Endothelial cell (in vitro differentiated cells): ENCODE measurements at places on chromosomes 2 and 18.
A peak's percentile ranks its signal among the peaks of the same experiment; 100 is the strongest.

- H3K36me3 ChIP-seq: peaks cover 17% of the 10 kb centered on the region
- no peak overlapping the region for H3K4me3 ChIP-seq
- peaks cover 13% of the 10 kb centered on the region for H3K4me1 ChIP-seq
- H3K27me3 ChIP-seq: no peaks in the 10 kb centered on the region
- no peak overlapping the region for H3K27ac ChIP-seq
Observed at GRCh38 chr18:9835825-9836224, 49.9 kb upstream of the TXNDC2 start.

GRCh38 chr2:153004627-153005026 is 286.2 kb downstream of the ARL6IP6 start:
- no peak for DNase-seq
- no peaks in the 10 kb centered on the region for H3K27me3 ChIP-seq
- H3K4me3 ChIP-seq: no peak overlapping the region
- no peaks in the 10 kb centered on the region for H3K4me1 ChIP-seq
- H3K36me3 ChIP-seq: no peaks in the 10 kb centered on the region
- H3K27ac ChIP-seq: no peak overlapping the region

GRCh38 chr2:143436951-143437350 is 307.7 kb downstream of the ARHGAP15 start:
- H3K27me3 ChIP-seq: no peaks in the 10 kb centered on the region
- no peak overlapping the region for H3K27ac ChIP-seq
- no peaks in the 10 kb centered on the region for H3K4me1 ChIP-seq
- H3K36me3 ChIP-seq: no peaks in the 10 kb centered on the region
- no peak overlapping the region for H3K4me3 ChIP-seq
- no peak for DNase-seq

DNA sequence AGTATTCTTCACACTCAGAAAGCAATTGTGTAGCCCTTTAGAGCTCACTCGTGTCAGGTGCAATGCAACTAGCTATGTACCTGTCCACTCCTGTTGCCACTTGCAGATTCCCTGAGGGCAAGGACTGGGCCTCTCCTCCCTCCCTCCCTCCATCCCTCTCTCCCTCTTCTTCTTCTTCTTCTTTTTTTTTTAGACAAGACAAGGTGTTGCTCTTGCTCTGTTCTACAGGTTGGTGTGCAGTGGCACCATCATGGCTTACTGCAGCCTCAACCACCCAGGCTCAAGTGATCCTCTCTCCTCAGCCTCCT is 119.7 kb downstream of the ACKR3 start:
- H3K4me3 ChIP-seq: no peak overlapping the region
- peaks cover 58% of the 10 kb centered on the region for H3K4me1 ChIP-seq
- no peak overlapping the region for H3K27ac ChIP-seq

DNA sequence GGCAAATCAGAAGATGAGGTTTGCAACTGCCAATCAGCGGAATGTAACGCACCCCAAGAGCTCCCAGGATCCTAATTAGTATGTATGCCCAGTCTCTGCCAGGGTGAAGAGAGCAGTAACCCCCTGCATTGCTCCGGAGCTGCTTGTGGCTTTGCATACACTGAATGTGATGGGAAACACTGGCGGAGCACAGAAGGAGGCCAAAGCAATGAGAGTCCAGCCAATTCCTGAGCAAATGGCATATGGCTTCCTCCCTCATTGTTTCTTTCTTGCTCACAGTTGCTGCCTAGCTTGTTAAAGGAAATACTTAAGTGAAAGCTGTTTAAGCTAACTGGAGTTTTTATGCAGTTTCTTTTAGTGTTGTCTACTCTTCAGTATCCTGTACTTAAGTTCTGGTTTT is 343.5 kb upstream of the NT5C1B start:
- DNase-seq: peak; percentile 7
- no peak overlapping the region for H3K4me3 ChIP-seq
- peaks cover 7% of the 10 kb centered on the region for H3K4me1 ChIP-seq
- H3K27me3 ChIP-seq: peaks cover 1% of the 10 kb centered on the region
- no peak overlapping the region for H3K27ac ChIP-seq

DNA sequence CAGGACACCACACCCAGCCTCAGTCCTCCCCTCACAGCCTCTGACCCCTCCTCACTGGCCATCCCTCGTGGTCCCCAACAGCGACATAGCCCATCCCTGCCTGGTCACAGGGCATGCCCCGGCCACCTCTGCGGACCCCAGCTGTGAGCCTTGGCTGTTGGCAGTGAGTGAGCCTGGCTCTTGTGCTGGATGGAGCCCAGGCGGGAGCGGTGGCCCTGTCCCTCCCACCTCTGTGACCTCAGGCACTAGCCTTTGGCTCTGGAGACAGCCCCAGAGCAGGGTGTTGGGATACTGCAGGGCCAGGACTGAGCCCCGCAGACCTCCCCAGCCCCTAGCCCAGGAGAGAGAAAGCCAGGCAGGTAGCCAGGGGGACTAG is 7.9 kb downstream of the DES start:
- H3K27ac ChIP-seq: no peak overlapping the region
- no peak overlapping the region for H3K4me3 ChIP-seq
- DNase-seq: no peak
- H3K36me3 ChIP-seq: no peaks in the 10 kb centered on the region
- H3K27me3 ChIP-seq: peaks cover 3% of the 10 kb centered on the region

- DNase-seq: no peak
- H3K4me3 ChIP-seq: no peak overlapping the region
- peaks cover 30% of the 10 kb centered on the region for H3K27me3 ChIP-seq
- no peak overlapping the region for H3K27ac ChIP-seq
- H3K4me1 ChIP-seq: peaks cover 7% of the 10 kb centered on the region
- no peaks in the 10 kb centered on the region for H3K36me3 ChIP-seq
Observed at GRCh38 chr2:104874230-104874629, 20.3 kb downstream of the POU3F3 start.

- no peak overlapping the region for H3K27ac ChIP-seq
- peaks cover 13% of the 10 kb centered on the region for H3K27me3 ChIP-seq
- no peak for DNase-seq
- H3K4me3 ChIP-seq: no peak overlapping the region
- H3K4me1 ChIP-seq: no peaks in the 10 kb centered on the region
Observed at GRCh38 chr2:240762249-240762648, 57.8 kb downstream of the KIF1A start.

DNA sequence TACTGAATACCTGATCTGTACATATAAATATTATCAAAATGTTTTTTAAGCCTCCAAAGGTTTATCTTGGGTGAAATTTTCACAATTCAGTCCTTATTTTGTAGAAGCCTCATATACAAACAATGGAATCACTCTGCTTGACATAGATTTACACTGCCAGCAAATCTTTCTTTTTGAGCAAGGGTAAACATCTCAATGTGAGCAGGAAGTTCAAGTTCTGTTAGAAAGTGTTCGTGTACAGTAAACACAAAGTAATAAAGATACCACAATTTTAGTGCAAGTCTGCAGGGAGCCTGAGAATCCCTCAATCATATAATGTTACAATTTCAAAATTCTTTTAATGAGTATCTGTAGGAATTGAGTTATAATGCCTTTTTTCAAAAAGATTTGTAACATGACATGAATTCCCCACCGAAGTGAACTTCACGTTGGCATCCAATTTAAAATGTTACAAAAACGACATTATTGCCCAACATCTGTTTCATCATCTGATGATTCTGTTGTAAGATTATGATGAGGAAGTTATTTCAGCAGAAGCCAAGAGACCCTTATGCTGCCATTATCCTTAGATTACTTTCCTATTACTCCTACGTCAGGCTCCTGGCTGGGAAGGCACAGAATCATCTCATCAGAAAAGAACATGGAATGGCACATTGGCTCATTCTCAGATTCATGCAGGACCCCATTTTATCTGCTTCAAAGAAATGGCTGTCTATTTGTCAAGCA is 283.9 kb upstream of the ACVR2A start:
- H3K4me3 ChIP-seq: no peak overlapping the region
- H3K27me3 ChIP-seq: no peaks in the 10 kb centered on the region
- no peak for DNase-seq
- no peaks in the 10 kb centered on the region for H3K36me3 ChIP-seq

- no peak overlapping the region for H3K27ac ChIP-seq
- H3K27me3 ChIP-seq: no peaks in the 10 kb centered on the region
- H3K4me1 ChIP-seq: peaks cover 2% of the 10 kb centered on the region
Observed at GRCh38 chr2:11234309-11234708, 79.0 kb downstream of the SLC66A3 start.

GRCh38 chr2:21381421-21381820 is 257.7 kb downstream of the TDRD15 start:
- H3K4me3 ChIP-seq: no peak overlapping the region
- no peak for DNase-seq
- H3K27me3 ChIP-seq: peaks cover 5% of the 10 kb centered on the region
- H3K4me1 ChIP-seq: no peaks in the 10 kb centered on the region
- H3K27ac ChIP-seq: no peak overlapping the region

- H3K4me3 ChIP-seq: no peak overlapping the region
- no peaks in the 10 kb centered on the region for H3K36me3 ChIP-seq
- no peaks in the 10 kb centered on the region for H3K4me1 ChIP-seq
- no peaks in the 10 kb centered on the region for H3K27me3 ChIP-seq
Observed at GRCh38 chr2:30705056-30705455, 102.2 kb downstream of the CAPN13 start.

DNA sequence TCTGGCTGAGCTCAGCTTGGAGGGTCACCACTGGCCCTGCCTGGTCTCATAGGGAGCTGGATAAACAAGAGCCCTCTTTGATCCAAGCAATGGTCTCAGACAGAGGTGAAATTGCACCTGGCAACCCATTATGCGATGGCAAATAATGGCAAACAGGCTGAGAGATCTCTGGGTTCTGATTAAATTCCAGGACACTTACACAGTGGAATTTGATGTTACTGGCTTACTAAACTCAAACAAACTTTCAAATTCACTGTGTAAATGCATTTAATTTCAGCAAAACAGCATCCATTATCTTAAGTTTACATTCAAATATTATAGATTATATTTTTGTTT is 19.5 kb upstream of the STAT4 start:
- H3K27ac ChIP-seq: no peak overlapping the region
- H3K27me3 ChIP-seq: no peaks in the 10 kb centered on the region
- peaks cover 3% of the 10 kb centered on the region for H3K36me3 ChIP-seq
- no peak for DNase-seq

- no peak overlapping the region for H3K4me3 ChIP-seq
- no peak overlapping the region for H3K27ac ChIP-seq
- no peaks in the 10 kb centered on the region for H3K4me1 ChIP-seq
- H3K27me3 ChIP-seq: no peaks in the 10 kb centered on the region
- peaks cover 9% of the 10 kb centered on the region for H3K36me3 ChIP-seq
Observed at GRCh38 chr2:196291426-196291825, 120.0 kb upstream of the STK17B start.

- H3K4me3 ChIP-seq: no peak overlapping the region
- no peak overlapping the region for H3K27ac ChIP-seq
- no peak for DNase-seq
- peaks cover 27% of the 10 kb centered on the region for H3K36me3 ChIP-seq
- H3K4me1 ChIP-seq: peaks cover 22% of the 10 kb centered on the region
- peaks cover 9% of the 10 kb centered on the region for H3K27me3 ChIP-seq
Observed at GRCh38 chr2:25955036-25955435, 27.3 kb downstream of the KIF3C start.

DNA sequence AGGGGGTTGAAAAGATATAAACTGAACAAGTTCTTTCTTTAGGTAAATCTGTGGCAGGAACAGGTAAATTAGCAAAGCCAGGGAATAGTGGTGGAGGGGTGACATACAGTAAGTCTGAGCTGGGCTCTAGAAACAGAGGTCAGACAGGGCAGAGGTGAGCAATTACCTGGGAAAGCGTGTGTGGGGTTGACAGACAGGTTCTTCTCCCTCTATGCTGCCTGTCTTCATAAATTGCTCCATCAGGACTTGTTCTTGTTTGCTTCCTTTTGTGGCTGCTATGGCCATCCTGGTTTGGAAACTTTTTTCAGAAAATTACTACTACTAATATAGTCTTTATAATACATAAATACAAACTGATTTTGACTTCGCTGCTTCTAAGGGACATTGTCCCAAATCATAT is 3.4 kb upstream of the ANKRD12 start:
- H3K4me3 ChIP-seq: peak overlapping the region; percentile 71
- H3K4me1 ChIP-seq: peaks cover 7% of the 10 kb centered on the region
- H3K27ac ChIP-seq: peak overlapping the region; percentile 20

DNA sequence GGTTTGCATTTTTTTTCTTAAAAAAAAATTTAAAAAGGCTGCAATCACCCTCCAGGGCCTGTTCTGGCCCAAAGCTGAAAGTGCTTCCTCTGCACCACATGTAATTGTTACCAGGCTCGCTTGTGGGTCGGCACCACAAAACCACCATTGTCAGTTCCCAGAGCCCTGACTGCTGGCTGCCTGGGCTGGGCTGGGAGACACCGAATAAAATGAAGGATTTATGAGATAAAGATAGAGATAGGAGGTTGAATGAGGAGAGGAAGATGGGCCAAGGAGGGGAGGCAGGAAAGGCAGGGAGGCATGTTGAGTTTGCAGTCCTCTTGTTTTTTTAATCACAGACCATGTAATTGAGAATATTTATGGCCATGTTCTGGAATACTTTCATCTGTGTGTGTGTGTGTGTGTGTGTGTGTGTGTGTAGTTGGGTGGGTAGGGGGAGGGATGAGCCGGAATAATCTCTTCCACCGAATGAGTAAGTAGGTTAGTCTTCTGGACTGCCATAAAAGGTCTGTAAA is 14.7 kb downstream of the NRP2 start:
- DNase-seq: no peak
- H3K36me3 ChIP-seq: peaks cover 25% of the 10 kb centered on the region
- H3K4me1 ChIP-seq: peaks cover 62% of the 10 kb centered on the region
- H3K27me3 ChIP-seq: peaks cover 1% of the 10 kb centered on the region
- no peak overlapping the region for H3K27ac ChIP-seq

DNA sequence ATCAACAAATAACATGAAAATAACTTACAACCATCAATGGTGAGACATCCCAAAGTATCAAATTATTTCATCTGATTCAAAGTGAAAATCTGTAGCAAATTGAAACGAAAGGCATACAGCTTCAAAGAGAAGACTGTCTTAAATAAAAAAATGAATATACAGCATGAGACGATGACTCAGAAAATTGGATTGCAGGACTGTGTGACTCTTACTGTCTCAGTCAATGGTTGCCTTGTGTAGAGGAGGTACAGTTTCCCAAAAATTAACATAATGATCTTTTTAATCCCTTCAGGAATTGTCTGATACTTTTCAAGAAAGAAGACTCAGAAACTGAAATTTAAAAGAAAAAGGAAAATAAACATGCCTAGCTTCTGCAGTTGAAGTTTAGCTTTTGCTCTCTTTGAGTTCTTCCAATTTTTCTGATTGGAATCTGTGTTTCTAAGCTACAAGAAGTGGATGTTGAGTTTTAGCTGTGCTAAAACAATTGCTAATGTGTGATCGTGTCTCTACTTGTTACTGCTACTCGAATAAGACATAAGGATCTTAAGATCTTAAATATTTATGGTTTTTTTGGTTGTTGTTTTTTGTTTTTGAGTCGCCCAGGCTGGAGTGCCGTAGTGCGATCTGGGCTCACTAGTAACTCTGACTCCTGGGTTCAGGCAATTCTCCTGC is 41.1 kb upstream of the EPB41L3 start:
- H3K27ac ChIP-seq: no peak overlapping the region
- no peak for DNase-seq
- H3K4me1 ChIP-seq: peaks cover 12% of the 10 kb centered on the region
- no peak overlapping the region for H3K4me3 ChIP-seq
- no peaks in the 10 kb centered on the region for H3K36me3 ChIP-seq
- H3K27me3 ChIP-seq: no peaks in the 10 kb centered on the region
